Fibroblast of villous mesenchyme (primary cell): ENCODE measurements at places on chromosomes 16 and 17.

- DNase-seq: no peak
Observed at GRCh38 chr16:28846933-28847273, 755 bp upstream of the TUFM start.

GRCh38 chr17:73347351-73347750 lies 35.5 kb upstream of the CDC42EP4 start:
- DNase-seq: no peak

- no peak for DNase-seq
Observed at GRCh38 chr17:74992223-74992622, 4.8 kb downstream of the CDR2L start.

- no peak for DNase-seq
Observed at GRCh38 chr16:57703416-57704010, 8.9 kb downstream of the DRC7 start.

GRCh38 chr16:89290887-89291286 lies 73.4 kb downstream of the ZNF778 start:
- no peak for DNase-seq

GRCh38 chr17:50884439-50885311 lies 18.5 kb upstream of the TOB1 start:
- no peak for DNase-seq

GRCh38 chr17:43536236-43536992 lies 9.7 kb downstream of the ETV4 start:
- peak; percentile 73 for DNase-seq

GRCh38 chr17:76422406-76422805 lies 30.5 kb downstream of the UBE2O start:
- DNase-seq: no peak

- no peak for DNase-seq
Observed at GRCh38 chr17:6065351-6065750, 4.8 kb upstream of the WSCD1 start.

DNA sequence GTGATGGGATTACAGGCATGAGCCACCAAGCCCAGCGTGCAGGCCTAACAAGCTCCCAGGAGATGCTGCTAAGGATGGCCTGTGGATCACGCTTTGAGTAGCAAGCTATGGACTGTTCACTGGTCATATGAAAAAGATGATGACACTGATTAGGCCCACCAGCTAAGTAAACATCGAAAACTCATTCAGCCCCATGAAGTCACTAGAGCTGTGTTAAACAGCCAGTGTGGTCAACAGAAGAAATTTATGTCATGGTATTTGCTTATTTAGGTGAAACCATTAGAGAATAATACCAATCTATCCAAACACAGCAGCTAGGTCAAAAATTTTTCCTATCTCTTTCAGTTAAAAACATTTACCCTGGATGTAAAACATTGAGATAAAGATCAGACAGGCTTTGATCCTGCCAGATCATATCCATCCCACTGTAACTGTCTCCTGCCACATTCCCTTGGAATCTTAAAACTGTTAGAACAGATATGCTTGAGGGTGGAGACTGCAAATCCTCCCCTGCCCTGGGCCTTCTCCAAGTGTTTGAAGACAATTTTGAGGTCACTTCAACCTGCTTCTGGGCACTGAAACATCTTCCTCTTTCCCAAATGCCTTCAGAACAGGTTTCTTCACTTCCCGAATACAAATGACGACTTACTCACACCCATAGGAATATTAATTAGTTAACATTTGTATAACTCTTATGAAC lies 30.9 kb downstream of the HOXB1 start:
- peak; percentile 40 for DNase-seq

DNA sequence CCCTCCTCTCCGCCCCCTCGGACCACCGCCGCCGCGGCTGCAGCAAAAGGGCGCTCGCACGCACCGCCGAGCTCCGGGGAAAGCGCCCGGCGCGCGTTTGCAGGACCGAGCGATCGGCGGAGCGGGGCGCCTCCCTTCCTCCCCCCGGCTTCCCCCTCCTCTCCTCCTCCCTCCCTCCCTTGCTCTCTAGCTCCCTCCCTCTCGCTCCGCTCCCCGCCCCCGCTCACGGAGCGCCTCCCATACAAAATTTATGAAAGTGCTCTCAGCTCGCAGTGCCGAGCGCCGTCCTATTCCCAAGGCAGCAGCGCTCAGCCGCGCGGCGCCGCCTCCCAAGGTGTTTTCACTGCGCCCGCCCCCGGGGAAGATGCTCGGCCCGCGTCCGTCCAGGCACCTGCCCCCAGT lies at the start of gene RTN4RL1:
Gene RTN4RL1, minus strand, starts transcription at position 115 of the 402 bp plus-strand sequence. CDS start 469 bp downstream, outside the sequence.
- DNase-seq: peak; percentile 63

DNA sequence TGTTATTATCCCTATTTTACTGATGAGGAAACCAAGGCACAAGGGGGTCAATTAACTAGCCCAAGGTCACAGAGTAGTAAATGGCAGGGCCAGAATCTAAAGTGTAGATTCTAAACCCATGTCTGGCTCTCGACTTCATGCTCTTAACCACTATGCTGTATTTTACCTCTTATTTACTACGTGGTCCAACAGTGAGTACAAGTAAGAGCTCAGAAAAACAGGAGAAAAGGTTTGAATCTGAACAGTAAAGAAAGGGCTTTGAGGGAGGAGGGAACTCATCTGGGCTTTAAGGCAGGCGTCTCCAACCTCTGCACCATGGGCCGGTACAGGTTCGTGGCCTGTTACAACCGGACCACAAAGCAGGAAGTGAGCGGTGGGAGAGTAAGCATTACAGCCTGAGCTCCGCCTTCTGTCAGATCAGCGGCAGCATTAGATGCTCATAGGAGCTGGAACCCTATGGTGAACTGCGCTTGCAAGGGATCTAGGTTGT lies 62.9 kb downstream of the SMURF2 start:
- DNase-seq: no peak

GRCh38 chr16:57253466-57253865 lies 8.4 kb downstream of the ARL2BP start:
- no peak for DNase-seq

- peak; percentile 58 for DNase-seq
Observed at GRCh38 chr16:89722392-89723278, 1.3 kb downstream of the ZNF276 start.

DNA sequence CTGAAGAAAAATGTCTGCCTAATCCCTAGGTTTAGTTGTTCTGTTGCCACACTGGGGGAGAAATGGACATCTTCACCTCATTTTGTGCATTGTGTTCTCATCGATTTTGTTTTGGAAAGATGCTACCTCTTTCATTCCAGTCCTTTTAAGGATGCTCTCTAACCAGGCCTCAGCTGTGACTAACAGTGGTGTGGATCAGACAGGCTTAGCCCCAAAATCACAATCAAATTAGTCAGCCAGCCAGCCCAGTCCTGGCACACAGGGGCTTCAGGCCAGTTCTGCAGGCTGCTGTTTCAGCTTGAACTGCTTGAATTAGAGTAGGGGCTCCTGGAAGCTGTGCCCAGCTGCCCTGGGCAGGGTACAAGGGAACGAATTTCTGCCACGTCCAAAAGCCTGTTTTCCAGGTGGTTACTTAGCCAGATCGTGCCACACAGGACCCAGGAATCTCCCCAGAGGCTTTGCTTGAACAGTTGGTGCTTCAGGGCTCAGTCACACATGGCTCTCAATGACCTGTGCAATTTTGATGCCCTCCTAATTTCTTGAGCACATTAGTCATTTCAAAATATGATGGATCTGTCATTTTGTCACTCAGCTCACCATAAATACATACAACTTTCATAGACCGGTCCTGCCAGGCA lies 60.7 kb downstream of the CLEC16A start:
- DNase-seq: peak; percentile 48

DNA sequence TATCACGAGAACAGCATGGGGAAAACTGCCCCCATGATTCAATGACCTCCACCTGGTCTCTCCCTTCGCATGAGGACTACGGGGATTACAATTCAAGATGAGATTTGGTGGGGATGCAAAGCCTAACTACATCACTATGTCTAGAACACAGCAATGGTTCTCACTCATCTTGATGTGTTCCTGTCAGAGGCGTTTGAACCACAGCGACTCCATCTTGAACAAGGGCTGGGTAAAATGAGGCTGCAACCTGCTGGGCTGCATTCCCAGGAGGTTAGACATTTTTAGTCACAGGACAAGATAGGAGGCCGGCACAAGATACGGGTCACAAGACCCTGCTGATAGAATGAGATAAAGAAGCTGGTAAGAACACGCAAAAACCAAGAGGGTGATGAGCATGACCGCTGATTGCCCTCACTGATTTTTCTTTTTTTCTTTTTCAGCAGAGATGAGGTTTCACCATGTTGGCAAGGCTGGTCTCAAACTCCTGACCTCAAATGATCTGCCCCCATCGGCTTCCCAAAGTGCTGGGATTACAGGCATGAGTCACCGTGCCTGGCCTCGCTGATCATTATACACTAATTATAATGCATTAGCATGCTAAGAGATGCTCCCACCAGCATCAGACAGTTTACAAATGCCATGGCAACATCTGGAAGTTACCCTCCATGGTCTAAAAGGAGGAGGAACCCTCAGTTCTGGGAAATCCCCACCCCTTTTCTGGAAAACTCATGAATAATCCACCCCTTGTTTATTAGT lies 3.0 kb upstream of the PPY start:
- peak; percentile 18 for DNase-seq

GRCh38 chr16:27363246-27363632 lies 38.7 kb upstream of the IL21R start:
- DNase-seq: no peak

DNA sequence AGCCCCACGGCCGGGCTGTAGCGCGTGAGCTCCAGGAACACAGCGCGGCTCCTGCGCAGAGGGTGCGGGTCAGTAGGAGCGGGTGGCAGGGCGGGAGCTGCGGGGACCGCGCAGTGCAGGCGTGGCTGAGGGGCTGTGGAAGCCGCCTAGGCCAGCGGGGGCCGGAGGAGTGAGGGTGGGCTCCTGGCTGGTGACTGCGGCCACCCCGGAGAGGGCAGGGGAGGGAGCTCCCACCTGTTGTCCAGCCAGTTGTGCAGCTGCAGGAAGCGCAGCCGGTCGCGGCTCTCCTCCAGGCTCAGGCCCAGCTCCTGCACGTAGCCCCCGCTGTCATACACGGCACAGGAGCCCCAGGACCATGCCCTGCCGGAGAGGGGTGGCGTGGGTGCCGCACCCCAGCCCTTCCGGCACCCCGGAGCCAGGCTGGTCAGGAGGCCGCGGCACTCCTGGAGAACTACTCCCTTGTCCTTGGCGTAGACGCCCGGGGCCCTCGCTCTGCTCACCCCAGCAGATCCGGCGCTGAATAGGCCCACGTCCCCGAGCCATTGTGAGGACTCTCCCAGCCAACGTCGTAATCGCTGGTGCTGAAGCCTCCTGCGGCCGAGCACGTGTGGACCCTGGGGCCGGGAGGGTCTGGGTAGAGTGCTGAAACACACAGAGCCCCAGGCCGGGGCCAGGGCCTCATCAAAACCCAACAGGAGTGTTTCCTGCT lies 43.9 kb downstream of the TSC2 start:
- no peak for DNase-seq

DNA sequence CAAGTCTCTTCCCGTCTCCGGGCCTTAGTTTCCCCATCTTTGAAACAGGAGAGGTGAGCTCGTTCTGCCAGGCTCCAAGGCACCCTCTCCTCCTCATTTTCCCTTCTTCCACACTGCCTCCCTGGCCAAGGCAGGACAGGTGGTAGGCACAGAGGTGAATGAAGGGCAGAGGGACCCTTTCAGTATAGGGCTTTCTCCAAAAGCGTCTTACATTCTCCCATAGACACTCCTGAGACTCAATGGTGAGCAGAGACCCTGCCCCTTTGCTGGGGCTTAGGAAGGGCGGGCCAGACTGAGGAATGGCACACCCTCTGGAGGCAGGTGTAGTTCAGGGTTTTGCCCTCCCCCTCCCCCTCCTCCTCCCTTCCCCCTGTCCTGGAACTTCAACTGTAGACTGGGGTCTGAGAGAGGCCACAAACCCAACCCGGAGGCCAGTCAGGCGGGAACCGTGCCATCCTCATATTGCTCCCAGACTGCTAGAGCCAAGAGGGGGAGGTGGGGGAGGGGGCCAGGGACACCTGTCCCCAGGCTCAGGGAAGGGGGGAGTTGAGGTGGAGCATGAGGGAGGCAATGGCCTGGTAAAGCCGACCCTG lies 1.9 kb downstream of the PLEKHH3 start:
- DNase-seq: no peak

DNA sequence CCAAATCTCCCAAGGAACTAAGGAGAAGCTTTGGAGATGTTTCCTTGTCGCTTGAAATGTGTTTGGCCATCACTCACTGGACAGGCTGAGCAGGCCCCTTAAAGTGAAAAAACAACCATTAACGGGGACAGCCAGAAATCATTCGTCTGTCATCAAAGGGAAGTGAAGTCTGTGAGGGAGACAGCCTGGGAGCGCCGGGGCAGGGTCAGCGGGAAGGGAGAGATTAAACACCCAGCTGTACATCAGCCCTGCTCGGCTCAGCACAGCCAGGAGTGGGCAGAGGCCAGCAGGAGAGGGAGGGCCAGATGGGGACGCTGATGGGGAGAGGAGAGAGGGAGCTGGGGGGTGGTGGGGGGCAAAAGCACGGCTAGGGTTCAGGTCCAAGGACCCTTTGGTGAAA lies 105.1 kb downstream of the SDK2 start:
- no peak for DNase-seq

- DNase-seq: no peak
Observed at GRCh38 chr17:1532836-1533602, 16.6 kb upstream of the INPP5K start.

GRCh38 chr17:19433727-19434340 lies 22.8 kb downstream of the RNF112 start:
- DNase-seq: no peak

- no peak for DNase-seq
Observed at GRCh38 chr17:27363326-27363725, 69.4 kb downstream of the WSB1 start.

DNA sequence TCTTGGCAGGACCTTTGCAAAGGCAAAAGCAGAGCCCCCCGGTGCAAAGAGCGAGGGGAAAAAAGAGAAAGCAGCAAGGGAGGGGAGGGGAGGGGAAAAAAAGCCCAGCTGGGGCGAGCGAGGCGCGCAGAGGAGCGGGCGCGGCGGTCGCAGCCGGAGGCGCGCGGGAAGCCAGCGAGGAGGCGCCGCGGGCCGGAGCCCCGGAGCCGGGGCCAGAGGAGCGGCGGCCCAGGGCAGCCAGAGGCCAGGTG lies 129 bp downstream of the IRX5 start:
- no peak for DNase-seq

DNA sequence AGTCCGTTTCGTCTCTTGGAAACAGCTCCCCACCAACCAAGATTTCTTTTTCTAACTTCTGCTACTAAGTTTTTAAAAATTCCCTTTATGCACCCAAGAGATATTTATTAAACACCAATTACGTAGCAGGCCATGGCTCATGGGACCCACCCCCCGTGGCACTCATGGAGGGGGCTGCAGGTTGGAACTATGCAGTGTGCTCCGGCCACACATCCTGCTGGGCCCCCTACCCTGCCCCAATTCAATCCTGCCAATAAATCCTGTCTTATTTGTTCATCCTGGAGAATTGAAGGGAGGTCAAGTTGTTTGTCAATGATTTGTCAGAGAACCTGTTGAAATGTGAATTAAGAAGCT lies 48.2 kb downstream of the IL21R start:
- DNase-seq: no peak

DNA sequence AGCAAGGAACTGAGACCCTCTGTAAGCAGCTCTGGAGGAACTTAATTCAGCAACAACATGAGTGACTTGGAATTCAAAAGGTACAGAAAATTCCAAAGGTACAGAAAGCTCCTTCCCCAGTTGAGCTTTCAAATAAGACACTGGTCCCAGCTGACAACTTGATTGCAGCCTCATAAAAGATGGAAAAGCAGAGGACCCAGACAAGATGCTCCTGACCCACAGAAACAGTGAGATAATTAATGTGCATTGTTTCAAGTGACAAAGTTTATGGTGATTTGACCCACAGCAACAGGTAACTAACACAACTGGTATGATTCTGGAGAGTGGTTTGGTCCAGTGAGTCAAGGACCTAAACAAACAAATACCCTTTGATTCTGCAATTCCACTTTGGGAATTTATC lies 15.2 kb upstream of the TMEM114 start:
- DNase-seq: no peak
